ENCODE measurements at places on chromosomes 7 and 10.

- peak; percentile 44 for DNase-seq
Observed at GRCh38 chr10:97321032-97321803, 2.1 kb downstream of the FRAT1 start.

DNA sequence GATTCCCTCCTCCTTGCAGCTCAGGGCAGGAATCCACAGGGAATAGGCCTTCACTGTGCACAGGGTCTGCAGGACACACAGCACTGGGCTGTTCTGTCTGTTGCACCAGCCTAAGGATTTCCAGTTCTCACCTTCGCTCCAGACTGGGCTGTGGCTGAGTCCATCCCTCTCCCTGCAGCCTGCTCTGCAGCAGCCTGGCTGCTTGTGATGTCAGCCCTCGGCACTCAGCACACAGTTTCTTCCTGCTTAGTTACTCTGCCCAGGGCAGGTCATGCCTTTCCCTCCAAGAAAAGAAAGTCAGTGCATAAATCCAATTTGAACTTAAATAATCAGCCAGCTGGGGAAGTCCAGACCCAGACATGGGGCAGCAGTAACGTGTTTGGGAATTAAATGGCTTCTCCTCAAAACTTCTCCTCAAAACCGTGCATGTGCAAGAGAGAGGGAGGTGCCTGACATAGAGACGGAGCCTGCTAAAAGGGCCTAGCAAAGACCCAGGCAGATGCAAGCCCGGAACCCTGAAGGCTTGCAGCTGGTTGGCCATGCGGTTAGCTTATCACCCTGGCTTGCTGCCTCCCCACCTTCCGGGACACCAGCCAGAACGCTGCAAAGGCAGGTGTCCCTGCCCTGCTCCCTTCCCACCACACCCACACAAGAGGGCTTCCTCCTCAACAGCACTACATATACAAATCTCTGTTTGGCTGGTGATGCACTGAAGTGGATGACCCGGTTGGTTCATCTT is 10.9 kb upstream of the GDF2 start:
- no peak for DNase-seq

- DNase-seq = no peak
Observed at GRCh38 chr7:85950418-85950817, 693.3 kb upstream of the GRM3 start.

- peak; percentile 72 for DNase-seq
Observed at GRCh38 chr7:149883452-149883861, 9.7 kb downstream of the ATP6V0E2 start.

- no peak for DNase-seq
Observed at GRCh38 chr7:8125680-8126444, 136.1 kb downstream of the ICA1 start.

DNA sequence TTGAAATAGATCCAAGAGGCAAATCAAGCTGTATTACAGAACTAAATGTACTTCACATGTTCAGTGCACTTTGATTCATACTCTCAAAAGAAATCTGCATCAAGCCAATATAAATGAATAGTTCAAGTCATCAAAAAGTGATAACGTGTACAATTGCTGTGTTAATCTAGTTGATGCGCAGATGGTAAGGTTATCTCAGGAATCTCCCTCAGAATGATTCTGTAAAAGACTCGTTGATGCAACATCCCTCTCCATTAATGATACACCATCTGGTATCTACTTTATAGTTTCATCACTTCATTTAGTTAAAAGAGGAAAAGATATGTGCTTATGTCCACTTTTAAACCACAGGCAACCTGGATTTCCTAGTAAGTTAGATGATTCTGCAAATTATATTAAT is 200.6 kb downstream of the CHCHD3 start:
- no peak for DNase-seq

DNA sequence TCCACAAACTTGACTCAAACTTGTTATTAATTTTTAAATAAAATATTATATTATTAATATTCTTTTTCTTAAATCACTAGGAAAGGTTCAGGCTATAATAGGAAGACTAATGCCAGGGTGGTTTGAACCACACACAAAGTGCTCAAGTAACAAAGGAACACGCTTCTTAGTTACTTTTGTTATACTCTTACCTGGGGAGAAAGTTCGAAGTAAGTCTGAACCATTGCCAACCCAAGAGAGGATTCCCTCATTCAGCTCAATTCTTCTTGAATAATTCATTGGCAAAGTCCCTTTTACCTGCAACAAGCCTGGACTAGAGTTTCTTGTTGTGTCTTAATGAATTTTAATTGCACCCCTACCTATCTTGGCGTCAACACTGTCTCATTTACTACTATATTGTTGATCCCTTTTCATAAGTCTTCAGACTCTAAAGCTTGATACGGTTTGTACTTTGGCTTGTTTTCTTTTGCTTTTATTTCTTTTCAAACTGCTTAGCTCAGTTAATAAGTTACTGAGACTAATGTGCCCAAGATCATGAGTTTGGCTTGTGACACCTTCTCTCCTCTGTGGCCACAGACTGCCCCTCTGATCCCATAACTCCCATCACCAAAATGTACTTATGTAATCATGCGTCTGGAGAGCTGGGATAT is 10.2 kb upstream of the C10orf67 start:
- DNase-seq = no peak

GRCh38 chr10:60566096-60566495 is 176.4 kb upstream of the ANK3 start:
- DNase-seq = no peak

DNA sequence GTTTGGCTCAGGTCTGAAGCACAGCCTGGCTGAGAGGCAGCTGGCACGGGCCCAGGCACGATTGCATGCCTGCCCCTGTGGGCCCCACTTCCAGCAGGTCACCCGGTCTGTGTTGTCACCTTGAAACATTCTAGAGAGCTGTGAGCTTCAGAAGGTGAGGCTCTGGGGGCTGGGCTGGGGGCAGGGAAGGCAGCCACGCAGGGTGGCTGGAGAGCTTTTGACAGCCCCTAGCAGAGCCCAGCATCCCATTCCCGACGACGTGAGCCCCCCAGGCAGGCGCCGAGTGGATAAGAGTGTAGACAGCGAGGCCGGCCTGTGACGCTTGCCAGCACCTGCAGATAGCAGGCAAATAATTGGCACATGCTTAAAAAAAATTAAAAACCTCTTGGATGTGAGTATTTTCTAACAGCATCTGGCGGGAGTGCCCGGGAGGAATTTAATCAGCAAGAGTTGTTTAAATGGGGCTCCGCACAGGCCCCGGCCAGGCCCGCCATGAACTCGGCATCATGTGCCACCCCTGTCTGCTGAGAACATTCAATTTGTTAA is 212.0 kb upstream of the TBX20 start:
- no peak for DNase-seq

DNA sequence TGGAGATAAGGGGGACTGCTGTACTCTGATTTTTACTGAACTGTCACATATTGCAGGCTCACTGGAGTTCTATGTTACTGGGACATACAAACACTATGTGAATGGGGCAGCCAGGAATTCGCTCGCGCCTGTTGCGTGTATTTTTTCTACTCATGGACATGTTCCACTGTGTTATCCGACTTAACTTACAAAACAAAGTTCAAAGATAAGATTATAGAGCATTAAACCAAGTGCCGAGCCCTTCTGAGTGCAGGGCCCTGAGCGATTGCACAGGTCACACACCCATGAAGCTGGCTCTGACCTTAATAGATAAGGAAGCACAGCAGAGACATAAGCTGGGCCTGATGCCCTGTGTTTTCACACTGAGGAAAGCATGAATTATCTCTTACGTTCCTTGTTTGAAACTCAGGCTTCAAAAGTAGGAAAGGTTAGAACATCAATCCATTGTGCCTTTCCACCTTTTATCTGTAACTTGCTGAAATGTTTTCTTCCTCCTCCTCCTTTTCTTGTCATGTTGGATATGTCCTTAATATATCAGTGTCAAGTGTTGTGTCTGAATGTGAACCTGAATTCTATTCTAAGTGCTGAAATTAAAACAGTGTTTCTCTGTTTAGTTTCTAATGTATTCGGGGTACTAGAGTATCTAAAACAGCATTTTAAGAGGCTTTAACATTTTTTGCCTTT is 273.8 kb downstream of the AUTS2 start:
- no peak for DNase-seq

- no peak for DNase-seq
Observed at GRCh38 chr7:136062625-136063325, 85.6 kb upstream of the MTPN start.

- no peak for DNase-seq
Observed at GRCh38 chr7:4851459-4852422, 10.1 kb downstream of the PAPOLB start.

GRCh38 chr7:151761231-151761630 is 115.7 kb downstream of the PRKAG2 start:
- DNase-seq = no peak

GRCh38 chr10:91590142-91590903 is 42.5 kb downstream of the PPP1R3C start:
- DNase-seq = peak; percentile 81

DNA sequence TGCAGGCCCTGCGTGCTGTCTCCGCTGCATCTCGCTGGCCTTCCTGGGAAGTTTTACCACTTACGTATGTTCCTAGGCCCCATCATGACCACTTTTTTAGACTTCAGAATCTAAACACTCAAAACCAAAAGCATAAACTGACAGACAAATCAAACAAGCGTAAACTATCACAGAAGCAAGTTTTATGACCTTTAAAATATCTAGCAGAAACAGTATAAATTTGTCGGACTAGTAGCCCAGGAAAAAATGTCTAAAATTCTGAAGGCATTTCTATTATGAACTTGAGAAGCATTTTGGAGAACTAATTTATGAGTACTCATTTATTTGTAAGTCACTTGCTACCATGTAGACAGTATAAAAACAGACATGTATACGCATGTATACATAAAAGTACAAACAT is 10.6 kb downstream of the LRRC27 start:
- no peak for DNase-seq

DNA sequence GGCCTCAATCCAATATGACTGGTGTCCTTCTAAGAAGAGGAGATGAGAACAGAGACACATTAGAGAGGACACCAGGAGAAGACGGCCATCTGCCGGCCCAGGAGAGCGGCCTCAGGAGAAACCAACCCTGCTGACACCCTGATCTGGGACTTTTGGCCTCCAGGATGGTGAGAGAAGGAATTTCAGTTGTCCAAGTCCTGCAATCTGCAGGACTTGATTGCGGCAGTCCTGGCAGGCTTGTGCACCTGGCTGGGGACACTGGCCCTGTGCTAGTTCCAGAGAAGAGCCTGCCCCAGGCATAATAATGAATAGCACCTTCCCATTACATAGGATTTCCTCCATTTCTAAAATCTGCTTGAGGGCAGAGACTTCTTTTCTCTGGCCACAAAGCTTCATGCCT is 409.9 kb upstream of the SHH start:
- no peak for DNase-seq

DNA sequence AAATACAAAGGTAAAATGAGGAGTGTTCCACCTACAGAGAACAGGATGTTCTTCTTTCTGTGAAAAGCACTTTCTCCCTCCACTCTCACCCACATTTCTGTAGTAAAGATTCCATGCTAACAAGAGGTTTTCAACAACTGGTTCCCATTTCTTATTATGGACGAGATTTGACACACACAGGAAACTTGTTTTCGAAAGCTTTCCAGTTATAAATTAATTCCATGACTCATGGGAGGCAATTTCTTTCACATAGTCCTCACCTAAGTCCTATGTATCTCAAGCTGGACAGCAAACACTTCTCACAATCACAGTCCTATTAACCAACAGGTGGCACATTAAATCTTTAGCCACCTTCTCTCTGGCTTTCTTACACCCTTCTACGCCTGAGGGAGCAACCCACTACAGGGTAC is 24.5 kb downstream of the RAPGEF5 start:
- DNase-seq = no peak

- DNase-seq = no peak
Observed at GRCh38 chr10:80878330-80878729, 340.6 kb downstream of the SH2D4B start.

DNA sequence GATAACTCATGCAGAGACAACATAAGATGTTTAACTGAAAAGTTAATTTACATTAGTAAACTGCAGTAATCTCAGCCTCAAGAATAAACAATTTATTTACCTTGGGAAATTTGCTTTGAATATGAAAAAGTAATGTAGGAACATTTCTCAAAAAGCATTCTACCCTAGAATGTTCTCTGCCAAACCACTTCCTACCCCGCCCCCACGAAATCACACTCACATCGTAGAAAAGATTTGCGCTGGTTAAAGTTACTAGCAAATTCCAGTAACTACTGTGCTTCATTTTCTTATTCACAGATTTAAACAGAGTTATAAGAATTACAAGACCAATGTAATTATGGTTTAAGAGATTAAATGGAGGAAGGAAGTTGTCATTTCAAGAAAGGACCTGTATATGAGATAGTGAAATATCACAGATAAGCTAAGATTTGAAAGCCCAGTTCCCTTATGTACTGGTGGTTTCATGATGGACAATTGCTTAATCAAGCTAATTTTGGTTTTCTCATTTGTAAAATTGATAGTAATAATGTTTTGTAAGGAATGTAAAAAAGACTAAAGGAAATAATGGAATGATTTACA is 175.4 kb downstream of the GNAI1 start:
- DNase-seq = no peak

DNA sequence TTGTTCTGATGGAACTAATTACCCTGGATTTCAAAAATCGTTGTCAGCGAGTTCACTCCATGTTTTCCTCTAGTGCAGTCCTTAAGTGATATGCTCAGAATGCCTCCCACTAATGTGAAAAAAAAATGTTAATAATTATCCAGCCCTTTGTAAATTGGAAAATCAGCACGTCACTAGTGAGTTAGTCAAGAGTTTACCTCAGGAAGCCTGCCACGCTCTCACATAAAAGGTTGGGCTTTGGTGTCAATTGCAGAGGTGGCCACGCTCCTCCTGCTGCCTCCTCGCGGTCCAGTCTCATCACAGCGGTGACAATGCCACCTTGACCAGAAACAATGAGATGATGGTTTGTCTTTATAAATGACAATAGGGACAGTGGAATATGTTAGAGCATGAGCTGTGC is 22.5 kb downstream of the UPP1 start:
- no peak for DNase-seq

- no peak for DNase-seq
Observed at GRCh38 chr7:69643708-69644445, 45.6 kb downstream of the AUTS2 start.

DNA sequence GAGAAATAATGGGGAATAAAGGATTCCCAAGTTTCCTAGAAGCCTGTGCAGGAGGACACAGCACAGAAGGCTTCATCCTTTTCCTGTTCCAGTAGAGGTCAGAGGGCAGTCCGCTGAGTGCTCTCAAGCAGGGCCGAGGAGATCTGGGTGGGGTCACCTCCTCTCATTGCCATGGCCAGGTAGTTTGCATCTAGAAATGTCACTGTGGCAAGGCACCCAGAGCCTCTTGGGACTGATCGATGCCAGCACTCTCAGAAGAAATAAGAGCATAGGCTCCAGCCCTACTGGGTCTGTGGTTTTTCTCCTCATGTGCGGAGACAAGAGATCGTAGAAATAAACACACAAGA is 7.9 kb downstream of the NUB1 start:
- no peak for DNase-seq
